Lower lobe of right lung (tissue), 2 donors: ENCODE measurements at places on chromosomes 11 and 22.

- no peaks in the 10 kb centered on the region for H3K36me3 ChIP-seq
- no peak for DNase-seq
- H3K4me1 ChIP-seq: no peaks in the 10 kb centered on the region
- no peak overlapping the region for H3K4me3 ChIP-seq
- no peak overlapping the region for H3K27ac ChIP-seq
Measured at GRCh38 chr11:96447208-96448110, 57.6 kb downstream of the JRKL start.

- no peaks in the 10 kb centered on the region for H3K4me1 ChIP-seq
- H3K4me3 ChIP-seq: no peak overlapping the region
- DNase-seq: no peak
- H3K27me3 ChIP-seq: no peaks in the 10 kb centered on the region
Measured at GRCh38 chr11:84089072-84090057, 803.2 kb upstream of the CCDC90B start.

GRCh38 chr11:117605331-117605730 is 191.7 kb downstream of the DSCAML1 start:
- peaks cover under 1% of the 10 kb centered on the region for H3K27me3 ChIP-seq
- H3K27ac ChIP-seq: no peak overlapping the region
- no peaks in the 10 kb centered on the region for H3K36me3 ChIP-seq
- H3K4me3 ChIP-seq: no peak overlapping the region
- no peaks in the 10 kb centered on the region for H3K4me1 ChIP-seq

GRCh38 chr11:58546841-58547240 is 28.8 kb downstream of the LPXN start:
- no peak overlapping the region for H3K4me3 ChIP-seq
- no peaks in the 10 kb centered on the region for H3K4me1 ChIP-seq
- H3K27ac ChIP-seq: no peak overlapping the region
- no peaks in the 10 kb centered on the region for H3K27me3 ChIP-seq

DNA sequence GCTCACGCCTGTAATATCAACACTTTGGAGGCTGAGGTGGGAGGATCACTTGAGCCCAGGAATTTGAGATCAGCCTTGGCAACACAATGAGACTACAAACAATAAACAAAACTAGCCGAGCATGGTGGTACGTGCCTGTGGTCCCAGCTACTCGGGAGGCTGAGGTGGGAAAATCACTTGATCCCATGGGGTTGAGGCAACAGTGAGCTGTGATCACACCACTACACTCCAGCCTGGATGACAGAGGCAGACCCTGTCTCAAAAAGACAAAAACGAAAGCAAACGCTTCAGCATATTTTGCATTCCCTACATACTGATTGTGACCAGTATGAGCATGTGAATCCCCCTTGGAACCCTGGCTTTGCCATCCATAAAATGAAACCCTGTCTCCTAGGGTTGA is 33.9 kb upstream of the MN1 start:
- H3K36me3 ChIP-seq: no peaks in the 10 kb centered on the region
- no peaks in the 10 kb centered on the region for H3K27me3 ChIP-seq
- H3K4me1 ChIP-seq: no peaks in the 10 kb centered on the region
- no peak for DNase-seq

DNA sequence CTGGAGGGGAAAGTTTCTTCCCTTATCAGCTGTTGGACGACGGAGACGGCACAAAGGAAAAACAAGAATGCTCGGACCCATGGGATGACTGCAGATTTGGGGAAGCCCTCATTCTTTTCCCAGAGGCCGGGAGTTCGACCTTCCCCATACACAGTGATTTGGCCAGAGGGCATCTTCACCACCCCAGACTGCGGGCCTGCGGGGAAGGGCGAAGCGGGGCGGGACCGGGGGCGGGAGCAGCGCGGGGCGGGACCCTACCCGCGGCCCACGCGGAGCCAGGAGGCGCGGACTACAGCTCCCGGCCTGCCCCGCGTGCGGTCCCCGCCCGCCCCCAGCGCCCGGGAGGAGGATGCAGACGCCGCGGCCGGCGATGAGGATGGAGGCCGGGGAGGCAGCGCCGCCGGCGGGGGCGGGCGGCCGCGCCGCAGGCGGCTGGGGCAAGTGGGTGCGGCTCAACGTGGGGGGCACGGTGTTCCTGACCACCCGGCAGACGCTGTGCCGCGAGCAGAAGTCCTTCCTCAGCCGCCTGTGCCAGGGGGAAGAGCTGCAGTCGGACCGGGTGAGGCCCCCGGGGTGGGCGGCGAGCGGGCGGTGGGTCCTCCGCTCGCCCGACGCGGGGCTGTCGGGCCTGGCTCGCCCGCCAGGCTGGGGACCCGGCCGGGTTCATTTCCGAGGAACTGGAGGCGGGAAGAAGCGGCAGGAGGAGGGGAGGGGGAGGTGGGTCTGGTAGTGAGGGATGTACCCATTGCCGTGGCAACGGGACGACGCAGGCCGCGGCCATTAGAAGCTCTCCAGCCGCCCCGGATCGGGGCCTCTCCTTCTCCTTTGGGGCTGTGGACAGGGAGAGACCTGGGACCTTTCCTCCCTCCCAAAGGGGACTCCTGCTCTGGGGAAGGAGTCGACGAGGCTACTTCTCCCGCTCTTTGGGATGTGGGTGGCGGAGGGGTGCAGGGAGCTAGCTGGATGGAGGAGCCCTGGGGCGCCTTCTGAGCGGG is at the start of gene KCTD17:
TSS of gene KCTD17 (plus strand) at position 352 of the 995 bp plus-strand sequence. CDS start at position 371, 19 bp downstream.
- peaks cover 21% of the 10 kb centered on the region for H3K36me3 ChIP-seq
- DNase-seq: peak; percentile 79
- H3K4me1 ChIP-seq: peaks cover 18% of the 10 kb centered on the region
- H3K27ac ChIP-seq: peak within 1 kb of the TSS; percentile 56
- no peaks in the 10 kb centered on the region for H3K27me3 ChIP-seq
- H3K4me3 ChIP-seq: peak within 1 kb of the TSS; percentile 65

- peak; percentile 30 for DNase-seq
- no peaks in the 10 kb centered on the region for H3K36me3 ChIP-seq
- H3K4me1 ChIP-seq: no peaks in the 10 kb centered on the region
- no peak overlapping the region for H3K27ac ChIP-seq
- no peaks in the 10 kb centered on the region for H3K27me3 ChIP-seq
Measured at GRCh38 chr22:38834215-38834953, 9.4 kb downstream of the NPTXR start.

DNA sequence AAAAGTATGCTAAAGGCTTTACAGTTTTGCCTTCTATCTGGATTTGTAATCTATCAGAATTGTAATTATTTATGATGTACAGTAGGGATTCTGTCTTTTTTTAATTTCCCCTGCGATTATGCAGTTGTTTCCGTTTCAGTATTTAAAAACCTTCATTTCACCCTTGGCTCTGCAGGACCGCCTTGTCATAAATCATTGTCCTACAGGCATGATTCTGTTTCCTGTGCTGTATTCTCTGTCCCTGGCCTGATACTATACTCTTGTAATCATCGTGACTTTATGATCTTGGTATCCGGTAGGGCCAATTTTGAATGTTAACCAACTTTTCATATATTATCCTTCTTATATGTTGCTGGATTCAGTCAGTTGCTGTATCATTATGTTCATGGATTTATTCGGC is 151.7 kb downstream of the ATXN10 start:
- no peaks in the 10 kb centered on the region for H3K27me3 ChIP-seq
- peaks cover 21% of the 10 kb centered on the region for H3K36me3 ChIP-seq
- no peak overlapping the region for H3K4me3 ChIP-seq
- no peak for DNase-seq
- H3K27ac ChIP-seq: no peak overlapping the region

DNA sequence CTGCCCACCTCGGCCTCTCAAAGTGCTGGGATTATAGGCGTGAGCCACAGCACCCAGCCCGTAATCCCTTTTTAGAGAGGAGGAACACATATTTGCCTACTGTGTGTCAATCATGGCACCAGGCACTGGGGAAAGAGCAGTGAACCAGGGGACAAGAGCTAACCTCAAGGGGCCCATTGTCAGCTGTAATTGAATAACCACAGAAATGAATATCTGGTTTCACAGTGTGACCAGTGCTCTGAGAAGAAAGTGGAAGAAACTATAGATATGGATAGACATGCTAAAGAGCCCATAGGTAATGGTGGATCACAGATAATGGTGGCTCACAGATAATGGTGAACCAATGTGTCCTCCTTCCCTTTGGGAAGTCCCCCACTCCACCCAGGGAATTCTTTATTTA is 8.6 kb upstream of the KCTD14 start:
- H3K36me3 ChIP-seq: no peaks in the 10 kb centered on the region
- peaks cover 12% of the 10 kb centered on the region for H3K4me1 ChIP-seq
- no peak overlapping the region for H3K27ac ChIP-seq
- H3K4me3 ChIP-seq: no peak overlapping the region
- DNase-seq: no peak

DNA sequence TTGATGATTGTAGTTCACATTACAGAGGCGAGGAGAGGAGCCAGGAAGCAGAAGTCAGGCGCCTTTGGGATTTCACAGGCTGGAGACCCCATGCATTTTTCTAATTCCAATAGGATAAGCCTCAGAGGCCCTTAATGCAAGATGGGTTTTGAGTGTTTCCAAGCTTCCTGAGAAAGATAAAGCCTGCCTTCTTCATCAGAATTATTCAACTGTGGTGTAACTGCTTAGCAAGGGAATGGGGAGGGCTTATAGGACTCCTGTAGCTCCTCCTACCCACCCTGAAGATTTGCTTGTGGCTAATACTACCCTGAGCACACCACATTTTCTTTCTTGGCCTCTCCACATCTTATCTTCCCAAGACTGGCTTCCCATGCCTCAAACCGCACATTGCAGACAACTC is 151.1 kb upstream of the ISX start:
- peaks cover 4% of the 10 kb centered on the region for H3K27me3 ChIP-seq
- H3K4me3 ChIP-seq: no peak overlapping the region
- no peaks in the 10 kb centered on the region for H3K36me3 ChIP-seq
- H3K27ac ChIP-seq: no peak overlapping the region

DNA sequence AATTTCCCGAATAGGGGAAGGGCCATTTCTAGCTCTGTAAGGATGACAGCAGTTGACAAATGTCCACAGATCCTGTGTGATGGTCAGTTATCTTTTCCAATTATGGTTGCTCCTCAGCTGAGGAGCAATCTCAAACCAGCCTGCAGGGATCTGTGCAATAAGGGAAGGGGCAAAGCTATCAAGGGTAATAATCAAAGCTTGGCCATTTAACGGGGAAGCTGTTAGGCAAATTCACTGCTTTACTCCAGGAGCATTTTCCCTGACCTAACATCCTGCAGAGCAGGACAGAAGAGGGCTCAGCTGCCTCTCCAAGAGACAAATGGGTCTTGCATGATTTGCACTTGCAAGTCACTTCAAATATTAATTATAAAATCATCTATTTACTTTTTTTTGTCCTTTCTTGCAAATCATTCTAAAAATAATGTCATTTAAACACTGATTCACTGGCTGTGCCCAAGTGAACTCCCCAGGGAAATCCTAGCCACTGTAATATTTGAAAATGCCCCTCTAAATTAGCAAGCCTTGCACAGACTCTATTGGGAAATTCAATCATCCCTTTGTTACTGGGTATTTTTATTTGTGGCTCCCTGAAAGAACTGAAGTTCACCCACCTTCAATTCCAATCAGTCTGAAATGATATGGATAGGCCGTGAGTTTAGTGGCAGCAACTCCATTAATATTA is 1256.7 kb downstream of the LRRC4C start:
- no peaks in the 10 kb centered on the region for H3K27me3 ChIP-seq
- no peaks in the 10 kb centered on the region for H3K4me1 ChIP-seq
- H3K36me3 ChIP-seq: no peaks in the 10 kb centered on the region
- no peak overlapping the region for H3K27ac ChIP-seq
- H3K4me3 ChIP-seq: no peak overlapping the region

- no peaks in the 10 kb centered on the region for H3K27me3 ChIP-seq
- no peak for DNase-seq
- no peaks in the 10 kb centered on the region for H3K4me1 ChIP-seq
- H3K27ac ChIP-seq: no peak overlapping the region
Measured at GRCh38 chr11:77212314-77213007, 84.4 kb downstream of the MYO7A start.

DNA sequence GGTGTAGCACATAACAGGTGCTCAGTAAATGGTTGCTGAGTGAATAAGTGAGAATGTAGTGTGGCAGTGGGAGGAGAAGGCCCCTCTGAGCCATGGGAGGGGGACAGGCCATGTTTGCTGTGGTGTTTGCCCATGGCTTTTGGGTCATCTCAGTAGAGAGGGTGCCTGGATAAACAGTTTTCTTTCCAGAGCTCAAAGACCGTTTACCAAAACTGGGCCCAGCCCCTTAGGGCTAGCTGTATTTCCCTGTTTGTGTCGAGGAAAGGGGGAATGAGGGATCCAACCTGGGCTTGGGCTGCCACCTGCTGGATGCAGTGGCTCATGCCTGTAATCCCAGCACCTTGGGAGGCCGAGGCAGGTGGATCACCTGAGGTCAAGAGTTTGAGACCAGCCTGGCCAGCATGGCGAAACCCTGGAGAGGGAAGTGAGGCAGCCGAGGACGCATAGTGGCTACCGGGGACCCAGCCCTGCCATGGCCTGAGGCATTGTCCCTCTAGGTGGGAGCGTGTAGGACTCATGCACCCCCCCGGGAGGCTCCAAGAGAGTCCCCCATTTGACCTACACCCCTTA is 8.7 kb upstream of the LTO1 start:
- no peak overlapping the region for H3K27ac ChIP-seq
- H3K27me3 ChIP-seq: peaks cover 20% of the 10 kb centered on the region
- H3K4me3 ChIP-seq: no peak overlapping the region
- peaks cover 6% of the 10 kb centered on the region for H3K4me1 ChIP-seq

DNA sequence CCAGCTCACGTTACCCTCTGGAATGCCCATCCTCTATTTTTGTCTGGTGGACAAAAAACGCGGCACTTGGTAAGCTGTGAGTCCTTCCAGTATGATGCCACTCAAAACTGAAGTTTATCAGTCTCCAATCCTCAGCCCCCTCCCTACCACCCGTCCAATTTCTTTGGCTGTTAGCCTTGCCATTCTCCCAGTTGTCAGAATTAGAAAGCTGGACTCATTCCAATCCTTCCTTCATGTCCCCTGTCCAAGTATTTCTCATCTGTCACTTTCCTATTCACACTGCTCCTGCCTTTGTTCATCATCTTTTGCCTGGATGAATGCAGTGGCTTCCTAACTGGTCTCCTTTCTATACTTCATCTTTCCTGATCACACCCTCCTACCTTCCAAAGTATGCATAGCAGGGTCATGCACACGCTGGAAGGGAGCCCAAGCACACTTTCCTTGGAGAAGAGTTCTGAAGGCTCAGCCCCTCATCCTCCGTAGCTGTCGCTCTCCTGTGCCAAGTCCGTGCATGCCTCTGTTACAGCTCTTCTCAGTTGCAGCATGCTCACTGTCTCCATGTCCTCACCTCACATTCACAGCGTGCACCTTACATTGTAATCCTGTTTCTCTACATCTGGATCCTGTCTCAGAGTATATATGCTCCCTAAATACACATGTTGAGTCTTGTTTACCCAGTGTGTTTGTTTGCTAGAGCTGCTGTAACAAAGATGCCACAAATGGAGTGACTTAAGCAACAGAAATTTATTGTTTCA is 19.4 kb downstream of the APLP2 start:
- no peak for DNase-seq
- H3K27ac ChIP-seq: no peak overlapping the region
- no peak overlapping the region for H3K4me3 ChIP-seq
- no peaks in the 10 kb centered on the region for H3K36me3 ChIP-seq

GRCh38 chr11:96114178-96115064 is 190.5 kb upstream of the MTMR2 start:
- H3K36me3 ChIP-seq: no peaks in the 10 kb centered on the region
- no peaks in the 10 kb centered on the region for H3K27me3 ChIP-seq
- H3K4me3 ChIP-seq: no peak overlapping the region
- peaks cover 8% of the 10 kb centered on the region for H3K4me1 ChIP-seq
- DNase-seq: no peak
- H3K27ac ChIP-seq: no peak overlapping the region

GRCh38 chr11:130070846-130071200 is 1.1 kb downstream of the APLP2 start:
- H3K27me3 ChIP-seq: no peaks in the 10 kb centered on the region
- DNase-seq: peak; percentile 74
- peaks cover 41% of the 10 kb centered on the region for H3K4me1 ChIP-seq

GRCh38 chr22:41915035-41915785 is at the start of gene SHISA8:
SHISA8 (minus strand) TSS chr22:41915074; CDS start chr22:41914667, 407 bp downstream.
- no peak for DNase-seq
- H3K4me1 ChIP-seq: peaks cover 47% of the 10 kb centered on the region
- H3K27me3 ChIP-seq: peaks cover 96% of the 10 kb centered on the region
- H3K4me3 ChIP-seq: peak within 1 kb of the TSS; percentile 41
- no peaks in the 10 kb centered on the region for H3K36me3 ChIP-seq
- H3K27ac ChIP-seq: no peak within 1 kb of the TSS
